ENCODE measurements at places on chromosomes 12 and 14.

DNA sequence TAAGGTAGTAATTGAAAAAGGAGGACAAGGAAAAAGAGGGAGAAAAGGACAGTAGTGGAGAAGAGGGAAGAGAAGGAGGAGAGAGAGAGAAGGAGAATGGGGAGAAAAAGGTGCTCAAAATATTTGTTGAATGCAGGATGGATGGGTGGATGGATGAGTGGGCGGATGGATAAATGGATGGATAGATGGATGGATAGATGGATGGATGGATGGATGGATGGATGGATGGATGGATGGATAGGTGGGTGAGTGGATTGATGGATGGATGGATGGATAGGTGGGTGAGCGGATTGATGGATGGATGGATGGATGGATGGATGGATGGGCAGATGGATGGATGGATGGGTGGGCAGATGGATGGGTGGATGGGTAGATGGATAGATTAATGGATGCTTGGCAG, 21.3 kb upstream of the C14orf132 start:
- no peak for DNase-seq

GRCh38 chr12:106115440-106115839, 23.3 kb downstream of the NUAK1 start:
- DNase-seq = no peak

- DNase-seq = no peak
Observed at GRCh38 chr14:78829274-78829673, 659.1 kb downstream of the NRXN3 start.

DNA sequence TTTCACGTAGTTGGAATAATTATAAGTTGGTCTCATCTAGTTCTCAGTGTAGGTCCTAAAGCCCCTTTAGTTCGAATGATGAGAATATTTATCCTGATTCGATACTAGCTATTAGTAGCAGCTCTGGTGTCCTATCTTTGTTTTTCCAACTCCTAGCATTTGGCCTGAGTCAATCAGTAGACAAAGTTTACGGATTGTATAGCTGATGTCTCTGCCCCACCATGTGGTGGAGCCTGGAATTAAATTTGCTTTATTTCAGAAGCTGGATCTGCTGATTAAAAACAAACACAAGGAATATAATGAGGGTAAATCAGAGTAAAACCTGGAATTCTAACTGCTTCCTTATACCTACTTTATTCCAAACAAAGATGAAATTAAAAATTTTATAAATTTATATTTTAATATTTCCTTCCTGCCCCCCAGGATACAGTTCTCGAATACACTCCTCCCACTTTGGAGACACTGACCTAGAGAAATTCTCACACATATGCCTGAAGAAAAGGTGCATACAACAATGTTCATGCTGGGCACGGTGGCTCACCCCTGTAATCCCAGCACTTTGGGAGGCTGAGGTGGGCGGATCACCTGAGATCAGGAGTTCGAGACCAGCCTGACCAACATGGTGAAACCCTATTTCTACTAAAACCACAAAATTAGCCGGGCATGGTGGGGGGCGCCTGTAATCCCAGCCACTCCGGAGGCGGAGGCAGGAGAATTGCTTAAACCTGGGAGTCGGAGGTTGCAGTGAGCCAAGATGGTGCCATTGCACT, 7.6 kb upstream of the BRMS1L start:
- DNase-seq = no peak

DNA sequence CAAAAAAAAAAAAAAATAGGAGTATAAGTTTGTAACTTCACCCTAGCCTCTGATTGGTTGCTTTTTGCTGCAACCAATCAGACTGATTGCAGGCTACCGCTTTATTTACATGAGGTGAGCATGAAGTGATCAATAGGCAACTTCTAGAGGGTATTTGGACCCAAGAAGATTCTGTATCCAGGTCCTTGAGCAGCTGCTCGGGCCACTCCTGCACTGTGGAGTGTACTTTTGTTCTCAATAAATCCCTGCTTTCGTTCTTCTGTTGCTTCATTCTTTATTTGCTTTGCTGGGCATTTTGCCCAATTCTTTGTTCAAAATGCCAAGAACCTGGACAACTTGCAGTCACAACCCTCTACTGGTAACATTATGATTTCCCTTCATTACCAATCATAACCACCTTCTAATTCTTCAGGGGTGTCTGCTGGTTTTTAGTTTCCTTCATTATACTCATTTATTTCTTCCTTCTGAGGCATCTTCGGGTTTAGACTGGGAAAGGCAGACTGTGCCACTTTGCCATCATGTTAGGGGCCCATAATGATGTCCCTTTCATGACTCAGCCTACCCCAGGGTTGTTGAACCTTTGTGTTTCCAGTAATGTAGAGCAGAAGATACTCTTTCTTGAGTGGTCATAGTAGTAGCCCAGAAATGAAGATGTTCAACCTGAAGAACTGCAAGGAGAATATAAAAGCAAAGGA, 43.4 kb upstream of the LIMA1 start:
- no peak for DNase-seq

All from activated T-helper 1 cell treated with Interleukin-2 at 50 U/mL for 16 hours (primary cell).